Fibroblast of skin of right quadriceps (primary cell): ENCODE measurements at places on chromosomes 7 and 10.
A peak's percentile ranks its signal among the peaks of the same experiment; 100 is the strongest.

DNA sequence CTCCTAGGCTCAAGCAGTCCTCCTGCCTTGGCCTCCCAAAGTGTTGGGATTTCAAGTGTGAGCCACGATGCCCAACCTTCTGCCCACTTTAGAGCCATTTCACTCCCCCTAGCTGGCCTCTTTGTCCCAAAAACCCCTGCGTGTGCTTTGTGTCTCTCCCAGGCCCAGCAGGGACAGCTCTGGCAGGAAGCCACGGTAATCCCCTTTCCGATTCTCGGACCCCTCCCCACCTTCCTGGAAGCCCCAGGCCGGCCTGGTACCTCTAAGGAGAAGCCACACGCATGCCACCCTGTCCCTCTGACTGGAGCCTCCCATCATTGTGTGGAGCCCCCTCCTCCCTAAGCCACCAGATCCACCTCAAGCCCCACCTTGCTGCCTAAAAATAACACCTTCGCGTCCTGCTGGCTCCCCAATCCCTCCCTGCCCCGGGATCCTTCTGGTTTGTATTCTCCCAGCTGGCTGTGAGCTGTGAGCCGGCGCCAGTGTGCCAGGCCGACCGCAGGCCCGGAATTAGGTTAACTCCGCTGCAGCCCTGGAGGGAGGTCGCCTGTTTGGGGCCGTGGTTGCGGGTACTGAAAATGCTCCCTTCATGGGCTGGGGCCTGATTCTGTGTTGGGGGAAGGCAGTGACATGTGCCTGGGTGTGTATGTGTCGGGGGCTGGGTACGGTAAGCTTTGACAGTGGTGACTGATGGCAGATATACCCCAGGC, 16.4 kb upstream of the SRRM3 start:
- DNase-seq = no peak

- DNase-seq = no peak
Observed at GRCh38 chr7:108449521-108449920, 6.7 kb downstream of the NRCAM start.

GRCh38 chr7:156143683-156144082, 331.4 kb upstream of the SHH start:
- no peak for DNase-seq

DNA sequence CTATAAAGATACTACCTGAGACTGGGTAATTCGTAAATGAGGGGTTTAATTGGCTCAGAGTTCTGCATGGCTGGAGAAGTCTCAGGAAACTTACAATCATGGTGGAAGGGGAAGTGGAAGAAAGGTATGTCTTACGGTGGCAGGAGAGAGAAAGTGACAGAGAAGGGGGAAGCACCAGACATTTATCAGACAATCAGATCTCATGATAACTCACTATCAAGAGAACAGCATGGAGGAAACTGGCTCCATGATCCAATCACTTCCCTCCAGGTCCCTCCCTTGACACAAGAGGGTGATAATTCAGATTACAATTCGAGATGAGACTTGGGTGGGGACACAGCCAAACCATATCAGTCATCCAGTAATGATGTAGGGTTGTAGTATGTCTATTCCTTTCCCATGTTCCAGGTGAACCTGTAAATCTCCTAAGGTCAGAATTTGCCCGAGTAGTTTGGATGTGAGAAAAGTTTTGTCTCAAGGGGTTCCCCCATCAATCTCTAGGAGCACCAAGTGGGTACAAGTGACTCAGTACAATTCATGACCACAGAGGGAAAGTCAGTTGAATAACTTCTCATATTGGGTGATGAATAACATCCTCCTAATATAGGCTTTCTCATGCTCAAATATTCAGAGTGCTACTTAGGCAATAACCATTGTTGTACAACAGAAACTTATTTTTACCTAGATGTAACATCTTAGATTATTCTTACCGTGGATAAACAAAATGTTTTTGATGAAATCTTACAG, 39.7 kb upstream of the MTPN start:
- DNase-seq = no peak

DNA sequence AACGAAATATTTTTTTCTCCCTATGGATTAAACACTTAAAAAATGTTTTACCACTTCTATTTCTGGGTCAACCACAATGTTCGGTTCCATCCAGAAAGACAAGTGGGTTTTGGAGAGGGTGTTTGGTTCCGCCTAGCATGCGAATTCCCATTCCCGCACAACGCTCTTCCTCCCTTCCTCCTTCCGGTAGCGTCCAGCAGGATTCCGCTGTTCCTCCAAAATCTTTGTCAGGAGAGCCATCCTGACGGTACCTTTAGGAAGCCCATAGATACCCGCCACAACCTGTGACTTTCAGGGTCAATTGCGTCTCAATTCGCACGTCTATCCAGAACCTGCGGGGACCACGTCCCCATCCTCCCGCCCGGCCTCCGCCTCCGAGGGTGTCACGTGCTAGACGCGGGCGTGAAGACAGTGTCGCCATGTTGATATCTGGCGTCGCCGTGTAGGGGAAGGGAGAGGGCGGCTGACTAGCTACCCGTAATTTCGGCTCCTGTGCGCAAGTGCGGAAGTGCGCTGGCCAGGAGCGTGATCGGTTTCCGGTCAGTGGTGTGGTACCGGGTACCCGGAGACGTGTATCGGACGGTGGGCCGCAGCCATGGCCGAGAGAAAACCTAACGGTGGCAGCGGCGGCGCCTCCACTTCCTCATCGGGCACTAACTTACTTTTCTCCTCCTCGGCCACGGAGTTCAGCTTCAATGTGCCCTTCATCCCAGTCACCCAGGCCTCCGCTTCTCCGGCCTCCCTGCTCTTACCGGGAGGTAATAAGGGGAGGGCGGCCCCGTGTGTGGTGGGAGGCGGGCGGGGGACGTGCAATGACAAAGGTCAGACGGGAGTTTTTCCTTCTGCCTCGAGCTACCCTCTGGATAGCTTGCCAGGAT, at the start of gene SEC23IP:
TSS of gene SEC23IP (plus strand) at position 543 of the 878 bp plus-strand sequence. CDS start at position 596, 53 bp downstream.
- peak; percentile 93 for DNase-seq

DNA sequence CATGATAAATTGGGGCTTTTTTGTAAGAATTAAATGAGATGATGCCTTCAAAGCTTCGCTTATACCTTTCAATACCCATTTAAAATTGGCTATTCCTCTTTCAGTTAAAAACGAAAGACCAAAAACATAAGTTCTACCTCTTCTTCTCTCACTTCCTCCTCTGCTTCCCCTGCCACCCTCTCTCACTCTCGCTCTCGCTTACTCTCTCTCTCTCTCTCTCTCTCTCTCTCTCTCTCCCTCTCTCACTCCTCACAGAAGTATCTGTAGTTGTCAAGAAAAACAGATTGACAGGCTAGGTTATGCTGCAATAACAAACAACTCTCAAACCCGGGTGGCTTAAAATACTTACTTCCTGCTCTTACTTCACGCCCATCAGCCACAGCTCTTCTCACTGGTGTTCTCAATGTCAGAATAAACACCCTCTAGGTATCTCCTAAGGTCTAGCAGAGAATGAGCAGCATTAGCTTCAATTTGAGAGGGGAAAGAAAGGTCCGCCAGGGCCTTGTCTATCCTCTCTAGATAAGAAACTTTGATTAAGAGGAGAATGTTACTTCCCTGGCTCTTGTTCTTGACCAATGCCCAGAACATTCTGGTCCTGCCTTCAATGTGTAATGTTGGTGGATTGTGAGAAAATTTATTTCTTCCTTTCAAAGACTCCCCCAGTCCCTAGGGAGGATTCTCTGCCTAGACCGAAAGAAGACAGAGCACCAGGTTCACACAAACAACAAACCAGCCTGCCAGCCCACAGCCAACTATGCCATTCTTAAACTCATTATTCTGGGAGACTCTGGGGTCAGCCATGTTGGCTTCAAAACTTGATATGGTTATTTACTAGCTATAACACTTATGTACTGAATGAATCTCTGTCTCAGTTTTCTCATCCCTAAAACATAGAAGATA, 1028.7 kb downstream of the XPNPEP1 start:
- no peak for DNase-seq

- peak; percentile 74 for DNase-seq
Observed at GRCh38 chr7:70384891-70385290, 747.1 kb upstream of the GALNT17 start.

GRCh38 chr10:11782793-11783557, 40.2 kb upstream of the PROSER2 start:
- peak; percentile 42 for DNase-seq

DNA sequence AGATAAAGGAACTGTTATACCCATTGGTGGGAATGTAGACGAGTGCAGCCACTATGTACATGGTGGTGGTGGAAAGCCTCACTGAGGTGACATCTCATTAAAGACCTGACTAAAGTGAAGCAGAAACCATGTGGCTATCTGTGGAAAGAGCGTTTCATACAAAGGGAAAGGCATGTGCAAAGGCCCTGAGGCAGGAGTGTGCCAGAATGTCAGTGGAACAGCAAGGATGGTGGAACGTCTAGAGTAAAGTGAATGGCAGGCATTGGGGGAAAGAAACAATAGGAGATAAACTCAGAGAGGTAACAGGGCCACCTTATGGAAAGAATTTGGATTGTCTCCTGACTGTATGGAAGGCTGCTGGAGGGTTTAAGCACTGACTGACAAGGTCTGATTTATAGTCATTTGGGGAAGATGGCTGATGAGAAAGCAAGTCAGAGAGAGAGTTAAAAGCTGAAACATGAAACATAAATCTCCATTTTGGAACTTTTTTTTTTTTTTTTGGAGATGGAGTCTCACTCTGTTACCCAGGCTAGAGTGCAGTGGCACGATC, 245.7 kb downstream of the STK31 start:
- no peak for DNase-seq

DNA sequence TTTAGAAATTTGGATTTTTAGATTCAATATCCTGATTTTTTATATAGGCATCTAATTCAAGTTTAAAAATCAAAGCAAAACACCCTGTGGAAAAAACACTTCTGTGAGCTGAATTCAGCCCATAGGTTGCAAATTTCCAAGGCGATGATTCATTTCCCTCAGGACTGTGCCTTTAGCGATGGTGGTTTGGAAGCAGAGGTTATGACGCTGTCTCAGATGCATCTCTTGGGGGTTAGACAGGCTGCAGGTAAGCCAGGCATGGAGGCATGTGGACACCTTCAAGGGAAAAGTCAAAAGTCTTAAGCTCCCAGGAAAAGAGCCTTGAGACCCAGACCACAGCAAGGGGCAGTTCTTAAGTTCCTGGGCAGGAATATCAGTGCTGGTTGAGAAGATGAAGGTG, 9.5 kb upstream of the FRA10AC1 start:
- DNase-seq = peak; percentile 20

DNA sequence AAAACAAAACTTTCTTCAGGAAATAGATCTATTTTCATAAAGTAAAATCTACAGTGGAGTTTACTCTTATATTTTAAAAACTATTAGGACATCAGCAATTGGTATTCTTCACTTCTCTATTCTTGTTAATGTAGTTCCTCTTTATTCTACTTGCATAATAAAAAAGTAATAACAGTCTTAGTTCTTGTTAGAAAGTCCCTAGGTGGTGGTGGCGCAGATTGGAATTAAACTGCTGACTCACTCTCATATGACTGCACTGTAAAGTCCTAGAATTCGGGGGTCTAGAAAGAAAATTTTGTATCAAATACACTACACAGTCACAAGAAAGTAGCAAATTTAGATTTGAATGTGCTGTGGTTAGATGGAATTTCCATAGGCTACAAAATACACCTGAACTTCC, 44.6 kb upstream of the TES start:
- DNase-seq = no peak

DNA sequence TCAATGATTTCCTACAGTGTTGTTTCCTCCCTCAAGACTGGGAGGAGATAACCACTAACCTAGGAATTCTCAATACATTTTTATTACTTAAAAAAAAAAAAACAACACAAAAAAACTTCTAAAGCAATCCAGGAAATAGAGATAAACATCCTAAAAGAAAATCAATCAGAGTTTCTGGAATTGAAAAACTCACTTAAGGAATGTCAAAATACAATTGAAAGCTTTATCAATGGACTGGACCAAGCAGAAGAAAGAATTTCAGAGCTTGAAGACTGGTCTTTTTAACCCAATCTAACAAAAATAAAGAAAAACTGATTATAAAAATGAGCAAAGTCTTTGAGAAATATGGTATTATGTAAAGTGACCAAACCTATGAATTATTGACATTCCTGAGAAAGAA, 394.1 kb downstream of the XPNPEP1 start:
- DNase-seq = no peak

DNA sequence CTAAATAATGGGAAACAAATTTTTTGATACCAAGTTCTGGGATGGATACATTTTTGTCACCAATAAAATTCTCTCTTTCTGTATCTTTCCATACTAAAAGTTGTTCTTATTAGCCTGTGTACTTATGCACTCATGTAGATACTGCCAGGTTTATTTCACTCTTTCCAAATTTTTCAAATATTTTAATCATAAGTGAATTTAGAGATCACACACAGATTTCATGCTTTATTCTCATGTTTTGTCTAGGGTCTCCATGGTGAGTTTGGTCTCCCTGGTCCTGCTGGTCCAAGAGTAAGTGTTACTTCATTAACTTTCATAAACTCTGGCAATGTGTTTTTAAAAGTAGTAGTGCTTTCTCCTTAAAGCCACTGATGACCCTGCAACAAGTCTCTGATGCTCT, 20.3 kb downstream of the COL1A2 start:
- no peak for DNase-seq

- no peak for DNase-seq
Observed at GRCh38 chr10:16544099-16544498, 22.4 kb upstream of the C1QL3 start.

DNA sequence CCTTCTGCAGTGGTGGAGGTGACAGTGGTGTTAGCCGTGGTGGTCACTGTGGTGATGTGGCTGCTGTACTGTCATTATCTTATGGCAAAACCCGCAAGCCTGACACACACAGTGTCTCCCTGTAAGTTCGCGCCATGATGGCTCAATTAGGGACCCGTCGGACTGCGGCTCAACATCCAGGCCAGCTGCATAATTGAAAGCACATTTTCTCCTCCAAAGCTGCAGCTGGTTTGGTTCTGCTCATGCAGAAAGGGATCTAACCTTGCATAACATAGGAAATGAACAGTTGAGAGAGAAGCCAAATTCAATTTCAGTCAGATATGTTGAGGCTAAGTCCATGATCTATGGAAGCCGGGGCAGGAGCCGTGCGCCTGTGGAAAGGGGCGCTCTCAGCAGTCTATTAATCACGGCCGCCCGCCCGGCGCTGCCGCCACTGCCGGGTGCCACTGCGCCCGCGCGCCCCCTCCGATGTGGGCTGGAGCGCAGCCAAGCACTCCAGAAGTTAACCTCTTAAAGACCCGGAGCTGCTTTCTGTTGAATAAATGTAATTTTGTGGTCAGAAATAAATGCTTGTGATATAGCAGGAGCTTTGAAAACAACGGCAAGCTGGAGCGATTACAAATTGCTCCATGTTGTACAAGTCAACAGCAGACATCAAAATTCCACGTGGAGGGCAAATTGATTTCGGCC, 227.7 kb downstream of the CUX1 start:
- DNase-seq = peak; percentile 98
